IPS-NIHi11 (cell line): ENCODE measurements at places on chromosomes 6 and 20.

GRCh38 chr20:41224281-41224680 is 86.9 kb downstream of the PLCG1 start:
- no peak for DNase-seq

DNA sequence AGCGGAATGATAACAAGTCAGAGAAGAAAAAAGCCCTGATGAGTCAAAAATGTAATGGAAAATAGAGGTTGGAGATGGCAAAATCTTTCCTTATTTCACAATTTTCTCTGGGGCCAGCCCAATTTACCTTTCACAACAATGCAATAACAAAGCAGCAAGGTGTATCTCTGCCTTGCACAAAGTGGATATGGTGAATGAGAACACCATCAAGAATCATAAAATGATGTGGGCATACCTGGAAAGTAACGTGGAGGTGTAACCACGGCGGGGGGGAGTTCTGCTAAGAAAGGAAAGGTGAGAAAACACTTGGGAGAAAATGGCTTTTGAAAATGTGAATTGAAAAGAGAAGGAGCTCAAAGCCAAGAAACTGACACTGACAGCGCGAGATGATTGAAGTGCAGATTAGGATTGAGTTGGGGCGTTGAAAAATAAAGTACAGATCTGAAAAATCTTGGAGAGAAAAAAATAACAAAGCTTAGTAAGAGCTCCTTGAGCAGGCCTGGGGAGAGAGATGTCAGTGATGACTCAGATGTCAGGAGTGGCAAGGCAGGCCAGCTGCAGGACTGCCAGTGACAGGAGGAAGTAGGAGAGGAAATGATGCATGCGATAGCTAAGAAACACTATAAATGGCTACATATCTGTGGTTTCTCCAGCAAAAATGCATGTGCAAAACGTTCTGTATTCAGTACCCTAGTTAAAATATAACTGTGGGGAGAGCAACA is 26.2 kb downstream of the ARHGAP18 start:
- peak; percentile 53 for DNase-seq

DNA sequence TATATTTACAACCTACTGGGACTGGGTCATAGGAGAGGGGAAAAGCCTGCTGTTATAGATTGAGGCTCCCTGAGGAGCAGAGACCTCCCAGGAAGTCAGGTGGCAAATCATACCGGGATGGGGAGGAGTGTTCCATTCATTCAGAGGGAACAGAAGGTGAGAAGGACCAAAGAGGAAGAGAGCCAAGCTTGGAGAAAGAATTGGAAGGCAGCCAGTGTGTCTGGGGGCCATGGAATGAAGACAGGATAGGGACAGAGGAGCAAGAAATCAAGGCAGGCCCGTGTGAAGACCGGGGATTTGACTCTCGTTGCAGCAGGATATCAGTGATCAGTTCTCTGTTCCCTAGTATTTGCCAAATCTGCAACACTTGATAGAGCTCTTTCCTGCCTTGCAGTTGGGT is 5.7 kb upstream of the ZNF217 start:
- no peak for DNase-seq

DNA sequence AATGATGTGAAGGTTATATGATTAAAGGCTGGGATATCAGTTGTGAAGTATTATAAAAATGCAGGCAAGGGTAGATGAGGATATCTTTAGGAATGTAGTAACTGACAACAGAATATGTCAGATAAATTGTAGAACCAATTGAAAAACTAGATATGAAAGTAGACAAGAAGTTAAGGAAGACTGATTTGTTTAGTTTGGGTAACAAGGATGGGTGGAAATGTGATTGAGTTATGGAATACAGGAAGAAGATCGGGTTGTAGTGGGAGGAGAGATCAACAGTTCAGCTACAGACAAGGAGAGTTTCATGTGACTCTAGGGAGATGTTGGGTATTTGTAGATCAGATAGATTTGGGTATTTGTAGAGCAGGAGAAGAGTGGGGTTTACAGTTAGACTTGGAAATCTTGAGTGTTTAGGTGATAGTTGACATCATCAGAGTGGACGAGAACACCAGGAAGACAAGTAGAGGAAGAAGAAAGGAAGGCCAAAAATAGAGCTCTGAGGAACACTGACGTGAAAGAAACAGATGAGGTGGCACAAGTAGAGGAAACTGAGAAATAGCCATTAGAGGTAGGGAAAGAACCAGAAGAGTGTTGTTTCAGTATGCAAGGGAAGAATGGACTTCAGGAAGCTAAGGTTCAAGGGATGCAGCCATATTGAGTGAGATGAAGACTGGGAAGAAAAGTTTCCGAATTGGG is 12.1 kb upstream of the TSPYL1 start:
- no peak for DNase-seq

DNA sequence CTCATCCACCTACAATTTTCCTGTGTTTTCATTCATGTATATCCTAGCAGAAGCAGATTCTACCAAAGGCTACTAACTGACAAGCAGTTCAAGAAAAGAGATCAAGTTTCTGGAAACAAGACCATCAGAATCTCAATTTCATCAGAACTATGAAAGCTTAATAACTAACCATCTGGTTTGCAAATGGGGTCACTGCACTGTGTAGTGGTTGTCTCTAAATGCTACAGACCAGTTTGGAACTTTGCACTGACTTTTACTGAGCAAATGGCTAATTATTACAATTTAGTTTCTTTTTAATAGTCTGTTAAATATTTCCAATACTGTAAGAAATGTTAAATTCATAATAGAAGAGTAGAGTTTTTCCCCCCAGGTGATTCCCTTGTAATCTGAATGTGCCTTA is 64.5 kb downstream of the REPS1 start:
- DNase-seq, result no peak

DNA sequence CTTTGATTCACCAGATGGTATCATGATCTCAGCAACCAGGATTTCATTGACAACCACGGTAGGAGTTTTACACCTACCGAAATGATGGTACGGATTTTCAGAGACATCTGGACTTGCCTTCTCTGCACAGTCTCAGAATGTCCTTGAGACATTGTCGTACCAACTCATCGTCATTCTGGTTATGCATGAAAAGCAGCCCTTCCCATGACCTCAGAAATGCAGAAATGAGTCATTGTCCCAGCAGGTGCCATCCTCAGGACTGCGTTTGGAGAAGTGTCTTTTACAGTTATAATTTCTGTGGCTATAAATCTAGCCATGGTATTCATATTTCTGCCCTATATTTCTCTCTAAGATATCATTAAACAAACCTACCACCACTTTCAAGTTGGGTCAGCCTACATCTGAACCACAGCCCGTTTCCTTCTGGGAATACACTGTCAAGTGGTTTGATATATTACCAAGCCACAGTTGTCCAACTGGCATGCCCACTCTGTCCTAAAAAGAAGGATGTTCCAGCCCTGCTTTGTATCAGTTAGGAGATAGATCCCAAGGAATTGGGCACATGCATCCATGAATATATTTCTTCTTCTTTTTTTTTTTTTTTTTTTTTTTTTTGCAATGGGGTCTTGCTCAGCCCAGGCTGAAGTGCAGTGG is 7.5 kb upstream of the BFSP1 start:
- no peak for DNase-seq

GRCh38 chr6:81881660-81882059 is 129.2 kb upstream of the TENT5A start:
- DNase-seq, result no peak

GRCh38 chr6:156993713-156994112 is 216.5 kb downstream of the ARID1B start:
- DNase-seq, result no peak

- DNase-seq, result no peak
These were observed 25.1 kb downstream of the RRAGD start for GRCh38 chr6:89386917-89387491.

GRCh38 chr6:151917531-151918329 is 110.2 kb downstream of the ESR1 start:
- no peak for DNase-seq
